ENCODE measurements at places on chromosomes 4 and X.

GRCh38 chr4:93788712-93789111 lies 39.8 kb upstream of the ATOH1 start:
- DNase-seq = no peak

GRCh38 chrX:133171962-133172708 lies 46.0 kb downstream of the TFDP3 start:
- no peak for DNase-seq

- no peak for DNase-seq
Observed at GRCh38 chrX:22399437-22400192, 126.9 kb downstream of the CBLL2 start.

DNA sequence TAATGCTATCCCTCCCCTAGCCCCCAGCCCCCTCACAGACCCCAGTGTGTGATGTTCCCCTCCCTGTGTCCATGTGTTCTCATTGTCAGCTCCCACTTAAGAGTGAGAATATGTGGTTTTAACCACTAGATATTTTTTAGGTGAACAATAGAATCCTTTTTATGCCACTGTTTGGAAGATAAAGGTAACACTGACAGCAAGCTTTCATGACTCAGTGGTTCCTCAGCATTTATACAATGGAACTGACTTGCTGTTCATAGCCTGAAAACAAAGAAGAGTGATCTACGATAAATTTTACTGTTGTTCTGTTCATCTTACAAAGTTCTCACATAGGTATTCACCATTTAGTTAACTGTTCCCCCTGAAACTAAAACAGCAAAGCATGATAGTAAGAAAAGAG lies 147.8 kb downstream of the ARHGAP10 start:
- DNase-seq = no peak

GRCh38 chrX:18792828-18793227 lies 85.4 kb downstream of the PPEF1 start:
- no peak for DNase-seq

- DNase-seq = no peak
Observed at GRCh38 chr4:86685401-86685800, 91.3 kb downstream of the PTPN13 start.

GRCh38 chrX:110450050-110450449 lies 91.4 kb downstream of the RTL9 start:
- peak; percentile 79 for DNase-seq

GRCh38 chrX:137198040-137198439 lies 164.2 kb upstream of the GPR101 start:
- DNase-seq = no peak

- peak; percentile 85 for DNase-seq
Observed at GRCh38 chrX:115344885-115345614, 55.5 kb downstream of the LUZP4 start.

DNA sequence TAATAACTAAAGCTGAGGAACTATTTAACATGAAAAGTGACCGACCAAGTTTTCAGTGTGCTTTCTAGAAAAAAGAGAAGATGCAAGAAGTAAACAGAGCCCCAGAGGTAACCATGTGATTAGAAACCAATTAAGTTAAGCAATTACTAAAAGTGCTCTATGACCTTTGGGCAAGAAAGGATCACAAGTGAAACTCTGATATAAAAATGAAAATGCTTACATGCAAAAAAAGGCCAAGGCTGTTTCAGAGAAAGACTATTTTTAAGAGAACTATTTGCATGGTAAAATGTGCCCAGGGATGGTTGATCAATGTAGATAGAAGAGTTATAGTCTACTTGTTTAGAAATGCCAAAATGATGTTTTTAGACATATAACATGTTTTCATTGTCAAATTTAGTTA lies 22.0 kb downstream of the KLHL15 start:
- no peak for DNase-seq

DNA sequence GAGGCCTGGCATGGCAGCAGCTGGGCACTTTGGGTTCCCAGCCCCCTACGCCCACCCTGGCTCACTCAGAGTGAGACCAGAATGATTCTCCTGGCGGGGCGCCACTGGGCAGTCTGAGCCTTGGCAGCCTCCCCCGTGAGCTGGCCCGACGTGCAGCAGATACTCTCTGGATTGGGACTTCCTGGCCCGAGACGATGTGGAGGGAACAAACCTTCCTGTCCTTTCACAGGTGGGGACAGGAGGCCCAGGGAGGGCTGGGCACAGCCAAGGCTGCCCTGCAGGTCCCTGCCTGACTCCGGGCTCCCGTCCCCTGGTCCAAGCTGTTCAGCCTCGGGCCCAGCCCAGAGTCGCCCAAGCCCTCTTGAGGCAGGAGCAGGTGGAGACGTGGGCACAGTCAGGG lies 17.9 kb upstream of the ADD1 start:
- DNase-seq = no peak

GRCh38 chrX:20454117-20454516 lies 187.4 kb upstream of the RPS6KA3 start:
- no peak for DNase-seq

- peak; percentile 37 for DNase-seq
Observed at GRCh38 chr4:169070895-169071218, 60.8 kb upstream of the CBR4 start.

DNA sequence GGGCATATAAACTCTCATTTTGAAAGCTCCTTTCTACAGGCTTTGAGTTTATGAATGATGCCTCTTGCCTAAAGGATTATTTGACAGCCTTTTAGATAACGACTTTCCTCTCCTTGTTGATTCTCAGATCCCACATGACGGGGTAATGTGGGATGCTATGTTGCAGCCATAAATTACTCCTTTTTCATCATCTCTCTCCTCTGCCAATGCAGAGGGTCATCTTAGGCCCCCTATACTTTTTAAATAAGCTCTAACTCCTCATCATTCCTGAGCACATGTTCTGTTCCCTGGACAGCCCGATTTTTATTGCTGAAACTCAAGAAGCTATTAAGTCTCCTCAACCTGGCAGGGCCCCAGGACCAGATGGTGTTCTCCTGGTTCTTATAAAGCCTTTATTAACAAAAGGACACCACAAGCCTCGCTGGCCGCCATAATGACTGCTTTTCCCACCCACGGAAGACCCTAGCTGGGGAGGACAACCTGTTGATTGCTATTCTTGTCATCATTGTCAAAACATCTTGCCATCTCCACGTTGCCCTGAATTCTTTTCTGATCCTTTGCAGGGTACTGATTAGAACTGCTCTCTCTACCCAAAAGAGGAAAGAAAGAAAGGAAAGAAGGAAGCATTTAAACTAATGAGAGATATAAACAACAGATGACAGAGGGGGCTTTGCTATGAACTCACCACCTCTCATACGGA lies 150.7 kb downstream of the DHX15 start:
- no peak for DNase-seq

DNA sequence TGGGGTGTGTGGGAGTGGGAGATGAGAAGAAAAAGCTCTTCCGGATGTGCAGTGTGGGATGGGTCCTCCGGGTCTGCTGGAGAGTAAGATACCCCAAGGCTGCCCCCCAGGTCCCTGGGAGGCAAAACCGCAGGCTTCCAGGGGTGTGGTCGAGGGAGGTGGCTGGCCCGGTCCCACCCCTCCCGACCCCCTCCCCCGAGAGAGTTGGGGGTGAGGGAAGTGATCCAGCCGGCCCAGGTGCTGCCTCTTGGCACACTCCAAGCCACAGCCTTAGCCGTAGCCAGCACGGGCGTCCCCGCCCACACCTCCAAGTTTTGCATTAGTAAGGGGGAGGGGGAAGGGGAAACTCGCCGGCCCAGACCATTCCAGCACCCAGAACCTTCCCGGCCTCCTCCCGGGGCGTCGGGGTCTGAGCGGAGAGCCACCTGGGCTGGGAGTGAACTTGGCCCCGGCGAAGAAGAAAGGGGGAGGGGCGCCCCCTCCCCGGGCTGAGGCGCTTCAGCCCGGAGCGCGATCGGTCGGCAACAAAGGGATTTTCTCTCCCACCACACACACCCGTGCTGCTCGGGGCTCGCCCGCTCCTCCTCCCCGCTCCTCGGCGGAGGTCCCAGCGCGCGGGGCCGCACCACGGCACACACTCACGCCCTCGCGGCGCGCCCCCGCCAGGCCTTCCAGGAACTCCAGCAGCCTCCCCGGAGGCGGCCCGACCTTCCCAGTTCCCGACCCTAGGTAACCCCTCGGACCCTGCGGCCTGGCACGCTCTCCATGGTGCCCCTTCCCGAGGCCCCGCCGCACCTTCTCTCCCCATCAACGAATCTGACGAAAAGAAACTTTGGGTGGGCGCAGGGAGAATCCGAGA lies 14.4 kb downstream of the BCOR start:
- peak; percentile 82 for DNase-seq

- DNase-seq = no peak
Observed at GRCh38 chr4:8608714-8609391, 16.3 kb downstream of the CPZ start.

DNA sequence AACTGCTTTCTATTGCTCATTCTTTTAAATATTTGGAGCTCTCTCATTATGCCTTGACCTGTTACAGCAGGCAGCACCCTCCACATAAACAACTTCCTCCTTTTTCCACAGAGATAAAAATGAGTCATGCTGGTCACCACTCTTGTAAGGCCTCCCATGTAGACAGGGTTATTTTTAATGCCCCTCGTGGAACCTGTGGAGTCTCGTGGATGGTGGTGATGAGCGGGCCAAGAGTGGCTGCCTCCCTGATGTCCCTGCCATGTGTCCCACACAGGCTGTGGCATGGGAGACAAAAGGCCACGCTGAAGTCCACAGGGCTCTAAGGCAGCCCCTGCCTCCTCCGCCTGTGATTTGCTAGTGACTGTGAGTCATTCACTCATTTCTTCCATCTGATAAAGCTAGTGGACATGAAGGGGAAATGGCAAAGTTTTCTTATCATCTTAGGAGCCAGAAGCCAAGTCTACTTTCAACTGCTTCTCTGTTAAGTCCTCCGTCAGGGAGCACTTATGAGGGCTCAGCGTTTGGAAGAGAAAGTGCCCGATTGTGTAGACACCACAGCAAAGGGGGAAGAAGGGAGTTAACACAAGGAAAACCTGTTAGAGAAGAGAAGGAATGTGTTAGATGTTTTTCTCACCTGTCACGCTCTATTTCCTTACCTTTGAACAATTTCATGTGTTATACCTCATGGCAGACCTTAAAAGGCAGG lies 121.6 kb upstream of the FAT1 start:
- no peak for DNase-seq

- no peak for DNase-seq
Observed at GRCh38 chr4:177427192-177427591, 15.0 kb downstream of the AGA start.

DNA sequence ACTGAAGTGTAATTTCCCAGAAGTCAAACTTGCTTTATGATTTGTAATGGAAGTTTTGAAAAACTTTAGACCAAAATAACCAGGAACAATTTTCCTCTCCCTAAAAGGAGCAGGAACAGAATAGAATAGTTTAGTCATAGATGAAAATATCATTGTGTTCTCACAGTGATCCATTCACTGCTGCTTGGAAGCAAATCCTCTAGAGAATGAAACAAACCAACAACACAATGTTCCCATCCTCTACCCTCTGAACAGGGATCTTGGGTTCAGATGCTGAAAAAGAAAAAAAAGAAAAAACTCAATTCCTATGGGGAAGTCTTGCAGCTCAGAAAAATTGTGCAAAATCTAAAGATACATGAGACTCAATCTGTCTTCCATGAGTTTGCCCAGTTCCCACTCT lies 12.2 kb downstream of the DSPP start:
- no peak for DNase-seq

GRCh38 chr4:111268769-111269414 lies 646.0 kb upstream of the PITX2 start:
- no peak for DNase-seq

GRCh38 chrX:446245-446644 lies 59.5 kb upstream of the PPP2R3B start:
- no peak for DNase-seq

DNA sequence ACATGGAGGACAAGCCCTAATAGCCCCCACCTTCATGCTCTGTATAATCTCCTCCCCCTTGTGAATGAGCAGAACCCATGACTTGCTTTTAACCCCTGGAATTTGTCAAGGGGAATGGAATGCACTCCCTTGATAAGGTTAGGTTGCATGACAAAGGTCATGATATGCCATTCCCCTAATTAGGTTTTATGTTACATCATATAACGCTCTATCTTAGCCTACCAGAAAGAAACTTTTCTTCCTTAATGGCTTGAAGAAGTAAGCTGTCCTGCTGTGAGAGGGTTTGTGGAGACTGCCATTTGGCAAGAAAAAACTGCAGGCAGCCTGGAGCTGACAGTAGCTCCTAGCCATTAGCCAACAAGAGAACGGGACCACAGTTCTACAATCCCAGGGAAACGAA lies 399.8 kb upstream of the MAD2L1 start:
- DNase-seq = no peak

DNA sequence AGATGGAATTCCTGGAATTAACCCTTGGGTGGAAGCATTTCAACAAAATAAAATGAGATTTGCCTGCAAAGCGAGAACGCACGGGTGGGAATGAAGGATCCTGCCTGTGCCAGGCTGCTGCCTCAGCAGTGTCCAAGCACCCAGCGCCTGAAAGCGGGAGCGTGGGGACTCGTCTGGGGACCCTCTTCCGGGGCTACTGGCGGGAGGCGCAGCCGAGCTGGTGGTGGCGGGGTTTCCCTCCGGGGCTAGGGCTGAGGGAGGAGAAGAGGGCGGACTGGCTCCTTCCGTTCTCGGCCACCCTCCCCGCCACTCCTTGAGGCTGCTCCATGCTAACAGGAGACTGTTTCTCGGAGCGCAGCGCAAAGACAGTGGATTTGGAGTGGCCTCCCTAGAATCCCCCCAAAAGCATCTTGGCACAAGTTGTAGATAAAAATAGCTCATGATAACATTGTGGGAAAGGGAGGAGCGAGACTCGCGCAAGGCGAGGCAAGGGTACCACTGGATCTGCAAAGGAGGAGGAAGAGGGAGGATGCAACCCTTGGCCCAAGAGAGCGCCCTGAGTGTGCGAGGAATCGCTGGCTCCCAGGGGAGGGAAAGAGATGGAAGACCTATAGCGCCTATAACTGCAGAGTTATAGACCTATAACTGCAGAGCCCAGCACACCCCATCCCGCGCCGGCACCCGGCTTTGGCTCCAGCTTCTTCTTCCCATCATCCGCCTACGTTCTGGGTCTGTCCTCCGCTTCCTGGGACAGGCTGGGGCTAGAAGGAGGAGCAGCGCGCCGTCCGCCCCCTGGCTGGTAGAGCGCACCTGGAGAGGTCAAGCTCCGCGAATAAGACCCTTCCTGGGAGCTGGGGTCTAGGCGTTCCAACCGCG lies 1.3 kb downstream of the HS3ST1 start:
- DNase-seq = no peak

DNA sequence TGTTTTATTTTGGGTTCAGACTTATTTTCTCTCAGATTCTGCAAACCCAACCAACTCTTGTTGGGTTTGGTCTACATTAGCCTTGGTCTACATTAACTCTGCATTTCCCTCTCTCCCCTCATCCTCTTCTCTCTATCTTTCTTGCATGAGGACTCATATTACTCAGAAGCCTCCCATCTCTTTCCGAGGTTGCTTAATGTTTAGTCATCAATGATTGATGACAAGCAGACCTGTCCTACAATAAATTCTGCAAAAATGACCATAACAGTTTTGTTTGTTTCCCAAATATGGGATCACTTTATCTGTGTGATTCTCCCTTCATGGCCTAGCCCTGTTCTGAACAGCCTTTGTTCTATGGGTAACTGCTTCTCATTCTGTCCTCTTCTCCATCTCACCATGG lies 75.2 kb downstream of the GABRB1 start:
- DNase-seq = no peak

- no peak for DNase-seq
Observed at GRCh38 chr4:54852054-54852453, 194.3 kb downstream of the KIT start.
